Activated naive CD8-positive, alpha-beta T cell treated with anti-CD3 and anti-CD28 coated beads, Interleukin-2, amount 50 U/mL, for 24 hours (primary cell): ENCODE measurements at places on chromosomes 6 and 20.

DNA sequence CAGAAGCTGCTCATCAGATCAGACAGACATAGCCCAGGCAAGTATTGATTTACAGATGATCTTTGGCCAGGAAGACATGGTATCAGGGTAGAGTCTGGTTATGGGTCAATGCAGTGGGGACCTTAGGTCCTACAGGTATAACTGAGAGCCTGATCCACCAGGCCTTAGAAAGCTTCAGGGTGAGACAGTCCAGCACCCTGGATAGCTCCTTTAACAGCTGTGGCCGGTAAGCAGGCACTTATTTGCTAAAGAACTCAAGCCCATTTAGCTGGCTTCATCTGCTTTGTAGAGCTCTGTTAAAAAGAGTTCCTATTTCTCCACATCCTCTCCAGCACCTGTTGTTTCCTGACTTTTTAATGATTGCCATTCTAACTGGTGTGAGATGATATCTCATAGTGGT is 39.6 kb downstream of the ESR1 start:
- no peak for DNase-seq

- no peak for DNase-seq
Measured at GRCh38 chr6:88989215-88989614, 25.8 kb upstream of the RNGTT start.

- no peak for DNase-seq
Measured at GRCh38 chr20:44054849-44055248, 132.1 kb downstream of the JPH2 start.

DNA sequence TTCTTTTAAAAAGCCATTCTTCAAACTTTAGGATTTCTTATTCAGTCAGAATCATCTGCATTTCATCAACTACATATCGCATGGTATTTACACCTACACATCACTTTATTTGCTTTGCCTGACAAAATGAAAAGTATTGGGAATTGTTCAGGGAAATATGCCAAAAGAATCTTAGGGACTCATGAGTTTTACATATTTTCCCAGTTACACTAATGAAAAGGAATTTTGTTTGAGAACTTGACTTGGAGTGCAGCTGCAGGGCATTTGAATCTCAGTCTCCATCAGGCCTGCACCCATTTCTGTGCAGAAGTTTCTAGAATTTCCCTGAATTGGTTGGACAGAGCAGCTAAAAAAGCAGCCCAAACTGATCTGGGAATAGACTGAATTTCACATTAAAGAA is 65.3 kb downstream of the MTHFD1L start:
- no peak for DNase-seq

DNA sequence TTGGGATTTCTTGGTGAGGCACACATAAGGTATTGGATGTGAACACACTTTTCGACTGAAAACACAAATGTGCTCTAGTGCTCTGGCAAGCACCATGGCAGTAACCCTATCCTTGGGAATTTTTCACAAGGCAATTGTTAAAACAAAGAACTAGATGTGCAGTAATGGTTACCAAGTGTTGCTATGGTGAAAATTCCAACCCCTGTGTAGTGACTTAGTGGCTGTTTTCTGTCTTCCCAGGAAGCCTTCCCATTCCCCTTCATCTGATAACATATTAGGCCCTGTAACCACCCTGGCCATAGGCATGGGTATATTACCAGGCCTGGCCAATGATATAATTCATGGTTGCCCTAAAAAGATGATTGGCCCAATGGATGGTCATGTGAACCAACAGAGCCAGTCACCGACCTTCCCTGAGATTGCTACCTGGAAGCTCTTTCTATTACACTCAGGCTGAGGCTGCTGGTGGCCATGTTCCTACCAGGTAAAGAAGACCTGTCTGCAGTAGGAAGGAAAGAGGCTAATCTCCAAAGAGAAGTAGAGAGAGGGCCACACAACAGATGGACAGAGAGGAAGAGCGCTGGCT is 4.1 kb downstream of the C20orf202 start:
- no peak for DNase-seq
